ENCODE measurements at places on chromosomes 11 and 22.

DNA sequence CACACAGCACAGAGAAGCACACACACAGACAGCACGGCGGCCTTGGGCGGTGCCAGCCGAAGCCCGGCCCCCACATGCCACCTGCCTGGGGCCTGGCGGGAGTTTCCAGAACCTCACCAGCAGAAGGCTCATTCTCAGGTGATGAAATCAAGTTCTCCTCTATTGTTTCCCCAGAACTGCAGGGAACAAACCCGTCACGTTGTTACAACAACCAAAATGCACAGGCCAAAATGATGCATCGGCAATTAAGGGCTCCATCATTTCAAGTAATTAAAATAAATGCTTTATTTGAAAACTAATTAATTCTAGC, 30.8 kb downstream of the GNB1L start:
- no peak for DNase-seq

- DNase-seq = no peak
Measured at GRCh38 chr22:29937940-29938693, 55.1 kb downstream of the MTMR3 start.

- DNase-seq = peak; percentile 8
Measured at GRCh38 chr11:8363921-8364320, 100.2 kb upstream of the LMO1 start.

GRCh38 chr11:65182258-65183170, 786 bp downstream of the CAPN1 start:
- peak; percentile 18 for DNase-seq

- DNase-seq = no peak
Measured at GRCh38 chr11:70498171-70498571, 99.8 kb downstream of the CTTN start.

GRCh38 chr22:28297504-28297903, 378.4 kb upstream of the PITPNB start:
- no peak for DNase-seq

- no peak for DNase-seq
Measured at GRCh38 chr11:71435278-71435951, 12.8 kb downstream of the DHCR7 start.

- DNase-seq = peak; percentile 68
Measured at GRCh38 chr11:62497132-62497801, 49.3 kb downstream of the AHNAK start.

DNA sequence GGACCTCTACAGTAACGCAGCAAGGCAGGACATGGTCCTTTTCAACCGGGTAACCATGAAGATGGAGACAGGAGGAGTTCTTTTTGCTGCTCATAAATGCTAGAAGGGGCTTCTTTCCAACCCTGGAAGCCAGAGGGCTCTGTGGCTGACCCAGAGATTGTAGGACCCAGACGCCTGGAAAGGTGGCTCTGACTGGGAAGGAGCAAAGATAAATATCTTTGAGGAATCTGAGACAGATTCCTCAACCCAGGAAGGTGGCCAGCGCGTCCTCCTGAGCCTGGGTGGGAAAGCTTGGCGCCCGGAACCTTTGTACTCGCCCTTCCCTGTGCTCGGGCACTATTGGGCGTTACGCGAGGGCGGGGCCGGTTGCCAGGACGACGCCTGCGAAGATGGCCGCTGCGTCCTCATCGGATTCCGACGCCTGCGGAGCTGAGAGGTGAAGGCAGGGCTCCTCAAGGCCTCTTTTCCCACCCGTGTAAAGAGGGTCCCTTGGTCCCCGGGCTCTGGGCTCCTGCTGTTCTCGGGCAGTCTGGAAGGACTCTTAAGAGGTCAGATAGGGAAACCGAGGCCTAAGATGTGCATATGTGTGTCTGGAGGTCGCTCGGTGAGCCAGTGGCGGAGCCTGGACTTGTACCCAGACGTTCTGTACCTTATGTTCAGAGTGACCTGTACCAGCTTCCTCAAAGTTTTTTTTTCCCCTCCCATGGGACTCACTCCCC, at the start of gene BBS1:
TSS of gene BBS1 (plus strand) at position 365 of the 719 bp plus-strand sequence. CDS start at position 390, 25 bp downstream.
- peak; percentile 74 for DNase-seq

- no peak for DNase-seq
Measured at GRCh38 chr22:23911318-23911980, 17.3 kb downstream of the MIF start.

- DNase-seq = peak; percentile 90
Measured at GRCh38 chr11:101446238-101446637, 137.6 kb downstream of the TRPC6 start.

GRCh38 chr11:105298630-105299029, 159.1 kb upstream of the CARD18 start:
- DNase-seq = no peak

DNA sequence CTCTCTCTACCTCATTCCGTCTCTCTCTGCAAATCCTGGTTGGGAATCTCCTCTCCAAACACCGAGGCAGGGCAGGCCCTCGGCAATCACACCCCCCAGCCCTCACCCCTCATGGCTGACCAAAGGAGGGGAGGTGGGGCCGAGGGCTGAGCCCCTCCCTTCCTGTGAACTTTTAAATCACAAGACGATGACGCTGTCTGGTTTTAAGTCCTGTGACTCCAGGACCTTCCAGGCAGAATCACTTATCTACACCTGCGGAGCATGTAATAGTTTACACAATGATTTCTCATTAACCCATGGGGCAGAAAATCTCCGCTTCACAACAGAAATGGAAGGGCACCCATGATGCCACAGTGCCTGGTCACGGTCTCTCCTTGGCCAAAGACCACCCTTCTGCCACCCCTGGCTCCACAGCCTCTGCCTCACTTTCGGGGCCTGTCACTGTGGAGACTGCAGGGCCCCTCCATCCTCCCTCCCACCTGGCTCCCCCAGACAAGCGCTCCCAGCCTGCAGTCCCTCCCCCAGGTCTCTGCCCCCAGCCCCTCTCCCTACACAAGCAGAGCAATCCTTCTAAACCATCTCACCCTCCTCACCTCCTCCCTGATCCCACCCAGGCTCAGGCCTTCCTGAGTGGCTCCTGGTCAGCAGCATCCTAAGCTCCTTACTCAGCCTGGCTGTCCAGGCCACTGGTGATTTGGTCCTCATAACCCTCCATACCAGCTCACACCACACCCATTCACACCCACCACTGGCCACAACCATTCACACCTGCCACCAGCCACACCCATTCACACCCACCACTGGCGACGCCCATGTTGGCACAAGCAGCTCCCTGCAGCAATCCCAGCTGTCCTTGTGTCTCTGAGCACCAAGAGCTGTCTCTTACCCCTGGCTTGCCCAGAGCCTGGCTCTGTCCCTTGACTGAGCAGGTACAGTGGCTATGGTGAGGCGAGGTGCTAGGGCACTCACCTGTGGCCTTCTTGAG, 30.7 kb upstream of the ARFGAP3 start:
- DNase-seq = no peak

GRCh38 chr11:96136613-96137298, 206.2 kb downstream of the MAML2 start:
- peak; percentile 41 for DNase-seq

- no peak for DNase-seq
Measured at GRCh38 chr11:116234989-116235568, 537.7 kb downstream of the BUD13 start.

GRCh38 chr11:29029452-29029851, 921.3 kb downstream of the METTL15 start:
- DNase-seq = no peak

GRCh38 chr11:46999217-46999616, 62.7 kb downstream of the CSTPP1 start:
- no peak for DNase-seq

- DNase-seq = no peak
Measured at GRCh38 chr11:36051235-36052144, 107.6 kb downstream of the LDLRAD3 start.

DNA sequence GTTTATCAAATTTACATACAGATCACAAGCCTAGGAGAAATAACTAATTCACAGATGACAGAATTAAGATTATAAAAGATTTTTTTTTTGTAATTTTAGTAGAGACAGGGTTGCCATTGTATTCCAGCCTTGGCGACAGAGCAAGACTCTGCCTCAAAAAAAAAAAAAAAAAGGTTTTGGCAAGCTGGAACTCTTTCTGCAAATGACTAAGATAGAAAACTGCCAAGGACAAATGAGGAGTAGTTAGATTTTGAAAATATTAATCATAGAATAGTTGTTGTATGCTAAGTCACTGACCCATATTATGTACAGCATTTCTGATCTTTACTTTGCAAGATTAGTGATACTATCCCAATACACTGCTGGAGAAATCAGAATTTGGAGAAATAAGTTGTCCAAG, 99.2 kb downstream of the C11orf65 start:
- peak; percentile 25 for DNase-seq

DNA sequence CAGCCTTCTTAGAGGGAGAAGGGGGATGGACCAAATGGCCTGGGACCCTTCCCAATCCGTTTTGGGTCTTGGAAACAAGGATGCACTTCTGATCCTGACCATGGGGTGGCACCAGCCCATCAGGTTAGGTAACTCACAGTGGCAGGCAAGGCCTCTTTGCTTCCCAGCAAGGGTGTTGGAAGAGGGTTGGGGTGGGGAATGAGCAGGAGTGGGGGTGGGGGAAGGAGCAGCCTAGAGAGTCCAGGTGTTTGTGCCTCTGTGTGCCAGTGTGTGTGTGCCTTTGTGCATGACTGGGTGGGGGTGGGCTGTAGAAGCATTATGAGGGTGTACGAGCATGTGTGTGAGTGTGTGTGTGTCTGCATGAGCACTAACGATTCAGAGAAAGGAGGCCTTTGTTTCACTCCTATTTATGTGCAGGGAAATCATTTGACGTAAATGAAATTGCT, 213.1 kb downstream of the INSC start:
- DNase-seq = peak; percentile 3

- DNase-seq = peak; percentile 32
Measured at GRCh38 chr11:18731949-18732821, 6.2 kb upstream of the IGSF22 start.

DNA sequence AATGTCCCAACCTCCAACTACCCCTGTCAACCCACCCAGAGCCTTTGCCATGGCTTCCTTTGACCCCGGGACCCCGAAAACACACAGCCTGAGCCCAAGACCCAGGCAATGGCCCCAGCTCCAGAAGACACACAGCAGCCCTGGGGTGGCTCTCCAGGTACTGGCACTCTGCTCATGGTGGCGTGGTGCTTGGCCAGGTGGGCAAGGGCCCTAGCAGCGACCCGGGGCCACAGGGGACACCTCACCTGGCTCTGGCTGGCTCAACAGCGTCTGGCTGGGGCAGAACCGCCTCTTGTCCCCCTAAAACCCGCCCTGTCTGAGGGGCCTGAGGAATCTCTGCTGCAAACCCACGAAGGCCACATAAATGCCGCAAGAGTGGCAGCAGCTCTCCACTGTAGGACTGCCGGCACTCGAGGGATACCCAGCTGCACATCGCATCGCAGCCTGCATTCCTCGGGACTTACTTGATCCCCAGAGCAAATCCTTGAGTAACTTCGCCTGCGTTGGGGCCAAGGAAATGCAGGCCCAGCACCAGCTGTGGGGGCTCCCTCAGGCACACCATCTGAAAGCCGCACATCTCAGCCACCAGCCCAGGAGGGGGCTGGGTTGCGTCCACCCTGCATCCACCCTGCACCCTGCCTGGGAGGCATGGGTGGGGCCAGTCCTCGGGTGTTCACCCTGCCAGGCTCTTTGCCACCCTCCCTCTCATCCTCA, 23.1 kb upstream of the GNB1L start:
- DNase-seq = peak; percentile 64

GRCh38 chr11:61325649-61326414, 7.1 kb downstream of the DDB1 start:
- DNase-seq = no peak

DNA sequence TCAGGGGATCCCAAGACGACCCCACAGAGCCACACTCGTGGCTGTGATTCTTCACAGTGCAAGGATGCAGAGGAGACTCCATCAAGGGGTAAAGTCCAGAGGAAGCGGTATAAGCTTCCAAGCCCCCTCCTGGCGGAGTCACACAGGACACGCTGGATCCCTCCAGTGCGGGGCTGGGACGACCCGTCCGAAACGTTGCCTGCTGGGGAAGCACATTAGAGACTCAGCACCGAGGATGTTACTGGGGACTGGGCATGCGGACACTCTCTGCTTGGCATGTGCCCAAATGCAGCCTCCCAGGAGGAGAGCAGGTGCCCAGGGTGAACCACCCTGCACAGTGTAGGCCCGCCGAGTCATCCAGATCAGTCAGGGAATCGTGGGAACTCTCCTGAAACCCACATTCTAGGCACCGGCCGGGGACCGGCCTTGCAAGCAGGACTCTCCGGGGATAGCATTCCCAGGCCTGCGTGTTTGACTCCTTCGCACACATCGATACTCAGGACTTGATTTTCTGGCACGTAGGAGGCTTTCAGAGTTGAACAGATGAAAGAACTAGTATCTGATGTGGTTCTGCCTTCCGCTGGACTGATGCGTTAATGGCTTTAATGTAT, 229.8 kb downstream of the TBC1D22A start:
- no peak for DNase-seq

GRCh38 chr22:46620588-46621242, 529 bp downstream of the GRAMD4 start:
- DNase-seq = no peak

DNA sequence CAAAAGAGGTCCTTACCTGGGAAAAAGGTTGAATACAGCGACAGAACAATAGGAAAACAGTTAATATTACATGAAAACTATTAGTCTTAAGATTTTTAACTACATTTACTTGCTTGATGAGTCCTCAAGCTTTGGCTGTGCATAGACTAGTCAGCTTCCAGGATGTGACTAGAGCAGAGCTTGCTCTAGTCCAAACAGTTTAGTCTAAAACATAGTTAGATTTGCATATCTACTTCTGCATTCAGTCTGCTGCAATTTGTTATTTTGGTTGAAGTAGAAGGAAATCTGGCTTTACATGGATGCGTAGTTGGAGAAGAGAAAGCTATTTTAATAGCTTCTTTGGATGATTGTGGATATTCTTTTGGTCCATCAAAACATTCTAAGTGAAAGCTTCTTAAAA, 95.3 kb upstream of the ALKBH3 start:
- DNase-seq = no peak

DNA sequence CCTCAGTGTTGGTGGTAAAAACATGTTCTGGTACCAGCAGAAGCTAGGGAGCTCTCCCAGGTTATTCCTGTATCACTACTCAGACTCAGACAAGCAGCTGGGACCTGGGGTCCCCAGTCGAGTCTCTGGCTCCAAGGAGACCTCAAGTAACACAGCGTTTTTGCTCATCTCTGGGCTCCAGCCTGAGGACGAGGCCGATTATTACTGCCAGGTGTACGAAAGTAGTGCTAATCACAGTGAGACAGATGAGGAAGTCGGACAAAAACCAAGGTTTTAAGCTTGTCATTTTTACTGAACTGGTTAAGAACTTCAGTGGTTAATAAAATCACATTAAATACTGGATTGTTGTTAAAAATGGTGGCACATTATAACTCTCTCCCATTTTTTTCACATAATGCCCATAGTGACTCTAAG, 42.6 kb upstream of the VPREB1 start:
- DNase-seq = no peak

- DNase-seq = no peak
Measured at GRCh38 chr11:123211149-123211852, 16.3 kb upstream of the CLMP start.
